CD4-positive, CD25-positive, alpha-beta regulatory T cell (primary cell): ENCODE measurements at places on chromosomes 16 and 17.

DNA sequence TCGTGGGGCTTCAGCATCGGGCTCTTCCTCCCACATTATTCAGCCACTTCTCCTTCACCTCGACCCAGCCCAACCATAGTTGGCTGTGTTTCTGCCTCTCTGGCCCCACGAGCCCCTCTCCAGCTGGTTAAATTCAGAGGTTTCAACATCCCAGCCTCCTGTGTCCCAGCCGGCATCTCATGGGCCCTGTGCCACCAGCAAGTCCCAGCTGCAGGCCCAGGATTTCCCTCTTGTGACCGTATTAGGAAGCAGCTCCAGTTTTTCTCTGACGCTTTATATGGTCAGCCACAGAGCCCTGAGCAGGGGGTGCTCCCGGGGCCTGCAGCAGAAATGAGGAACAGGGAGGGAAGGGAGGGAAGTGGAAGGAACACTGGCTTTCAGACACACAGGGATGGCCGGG is 27.4 kb downstream of the MYH11 start:
- no peaks in the 10 kb centered on the region for H3K36me3 ChIP-seq
- H3K4me3 ChIP-seq = no peak overlapping the region
- no peak for DNase-seq
- no peaks in the 10 kb centered on the region for H3K27me3 ChIP-seq

GRCh38 chr17:21291862-21292261 is 7.4 kb downstream of the MAP2K3 start:
- no peak overlapping the region for H3K27ac ChIP-seq
- peaks cover 13% of the 10 kb centered on the region for H3K36me3 ChIP-seq
- no peak for DNase-seq
- no peaks in the 10 kb centered on the region for H3K27me3 ChIP-seq
- H3K4me3 ChIP-seq = no peak overlapping the region

GRCh38 chr16:12614662-12615278 is 188.9 kb downstream of the CPPED1 start:
- no peaks in the 10 kb centered on the region for H3K4me1 ChIP-seq
- no peaks in the 10 kb centered on the region for H3K36me3 ChIP-seq
- no peaks in the 10 kb centered on the region for H3K27me3 ChIP-seq

DNA sequence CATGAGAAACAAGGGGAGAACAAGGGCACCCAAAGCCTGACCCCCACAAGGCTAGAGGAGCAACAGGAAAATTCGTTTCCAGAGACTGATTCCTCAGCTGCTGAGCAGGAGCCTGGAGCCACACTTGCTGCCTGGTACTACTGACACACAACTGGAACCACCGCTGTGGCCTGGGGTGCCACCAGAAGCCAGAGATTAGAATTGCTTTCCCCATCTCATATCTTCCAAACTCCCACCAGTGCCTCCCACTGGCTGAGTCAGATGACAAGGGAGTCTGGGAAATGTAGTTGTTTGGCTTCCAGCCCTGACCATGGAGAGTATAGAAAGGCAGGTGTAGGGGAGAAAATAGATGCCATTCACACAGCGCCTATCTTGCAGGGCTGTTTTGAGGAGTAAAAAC is 4.1 kb upstream of the TMEM11 start:
- H3K4me3 ChIP-seq = no peak overlapping the region
- no peak for DNase-seq
- no peak overlapping the region for H3K27ac ChIP-seq
- H3K4me1 ChIP-seq = peaks cover 14% of the 10 kb centered on the region
- no peaks in the 10 kb centered on the region for H3K27me3 ChIP-seq

DNA sequence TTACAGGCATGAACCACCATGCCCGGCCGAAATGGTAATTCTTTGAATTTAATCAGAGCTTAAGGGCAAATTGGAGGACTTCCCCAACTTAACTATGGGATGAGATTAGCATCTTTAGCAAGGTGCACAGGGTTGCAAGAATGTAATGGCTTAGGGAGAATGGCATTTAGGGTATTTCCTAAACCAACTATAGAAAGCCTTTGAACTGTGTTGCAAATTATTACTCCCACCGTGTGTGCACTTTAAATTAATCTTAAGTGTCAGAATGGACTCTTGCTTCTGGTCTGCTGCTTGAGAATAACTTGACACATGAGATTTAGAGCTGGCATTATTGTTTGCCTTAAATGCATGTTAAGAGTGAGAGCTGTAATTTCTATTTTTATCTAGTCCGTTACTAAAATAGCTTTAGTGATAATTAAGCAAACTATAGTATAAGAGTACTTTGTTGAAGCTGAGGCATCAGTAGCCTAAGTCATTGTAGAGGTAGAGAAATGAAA is 59.8 kb downstream of the TUBD1 start:
- no peaks in the 10 kb centered on the region for H3K27me3 ChIP-seq
- peak overlapping the region; percentile 30 for H3K4me3 ChIP-seq
- peak overlapping the region; percentile 67 for H3K27ac ChIP-seq
- DNase-seq = no peak

DNA sequence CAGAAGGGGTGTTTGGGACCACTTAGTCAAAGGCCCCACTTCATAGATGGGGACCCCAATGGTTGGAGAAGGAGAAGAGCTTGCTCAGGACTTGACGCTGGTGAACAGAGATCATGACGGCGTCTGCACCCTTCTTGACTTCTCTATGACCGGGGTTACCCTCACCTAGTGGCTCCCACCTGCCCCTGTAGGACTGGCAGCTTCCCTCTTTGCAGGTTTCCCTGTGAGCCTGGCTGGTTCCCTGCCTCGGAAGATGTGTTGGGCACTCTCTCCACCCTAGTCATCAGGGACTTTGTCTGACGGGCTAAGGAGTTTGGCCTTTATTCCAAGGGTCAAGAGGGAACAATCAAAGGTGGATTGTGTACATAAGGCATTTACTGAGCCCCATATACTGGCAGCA is 22.7 kb downstream of the TBX4 start:
- no peak overlapping the region for H3K27ac ChIP-seq
- H3K4me3 ChIP-seq = no peak overlapping the region
- no peaks in the 10 kb centered on the region for H3K4me1 ChIP-seq
- no peaks in the 10 kb centered on the region for H3K36me3 ChIP-seq

DNA sequence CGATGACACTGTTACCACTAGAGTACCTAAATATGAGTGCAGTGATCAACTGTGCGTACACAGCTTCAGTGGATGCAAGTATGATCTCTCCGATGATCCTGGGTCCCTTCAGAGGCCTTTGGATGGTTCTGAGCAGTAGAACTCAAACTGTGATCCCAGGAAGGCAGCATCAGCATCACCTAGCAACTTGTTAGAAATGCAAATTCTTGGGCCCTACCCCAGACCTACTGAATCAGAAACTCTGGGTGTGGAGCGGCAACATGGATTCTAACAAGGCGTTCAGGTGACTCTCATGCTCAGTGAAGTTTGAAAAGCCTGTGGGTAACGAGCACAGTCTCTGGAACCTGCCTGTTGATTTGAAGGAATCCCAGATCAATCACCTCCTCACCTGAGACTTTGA is 25.4 kb downstream of the TOX3 start:
- no peak for DNase-seq
- H3K27me3 ChIP-seq = no peaks in the 10 kb centered on the region
- no peak overlapping the region for H3K4me3 ChIP-seq
- no peak overlapping the region for H3K27ac ChIP-seq

GRCh38 chr16:57723170-57723569 is 12.4 kb upstream of the KATNB1 start:
- no peak overlapping the region for H3K27ac ChIP-seq
- no peaks in the 10 kb centered on the region for H3K4me1 ChIP-seq
- H3K27me3 ChIP-seq = no peaks in the 10 kb centered on the region
- no peak for DNase-seq
- H3K4me3 ChIP-seq = no peak overlapping the region

DNA sequence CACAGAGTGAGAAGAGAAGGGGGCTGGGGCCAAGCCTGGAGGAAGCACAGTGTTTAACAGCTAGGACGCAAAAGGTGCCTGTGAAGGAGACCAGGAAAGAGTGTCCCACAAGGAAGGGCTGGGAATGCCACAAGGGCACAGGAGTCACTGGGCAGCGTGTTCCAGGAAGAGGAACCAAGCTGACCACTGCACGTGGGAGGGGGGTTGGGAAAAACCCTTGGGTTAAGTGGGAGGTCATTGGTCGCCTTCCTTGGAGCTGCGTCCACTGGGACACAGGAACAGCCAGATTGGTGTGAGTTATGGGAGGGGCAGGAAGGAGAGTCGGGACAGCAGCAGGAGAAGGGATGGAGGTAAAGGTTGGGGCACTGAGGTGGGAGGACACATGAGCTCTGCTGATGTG is 12.9 kb downstream of the TTYH2 start:
- H3K27me3 ChIP-seq = no peaks in the 10 kb centered on the region
- H3K4me1 ChIP-seq = no peaks in the 10 kb centered on the region
- H3K4me3 ChIP-seq = no peak overlapping the region
- H3K36me3 ChIP-seq = peaks cover 53% of the 10 kb centered on the region
- DNase-seq = no peak

DNA sequence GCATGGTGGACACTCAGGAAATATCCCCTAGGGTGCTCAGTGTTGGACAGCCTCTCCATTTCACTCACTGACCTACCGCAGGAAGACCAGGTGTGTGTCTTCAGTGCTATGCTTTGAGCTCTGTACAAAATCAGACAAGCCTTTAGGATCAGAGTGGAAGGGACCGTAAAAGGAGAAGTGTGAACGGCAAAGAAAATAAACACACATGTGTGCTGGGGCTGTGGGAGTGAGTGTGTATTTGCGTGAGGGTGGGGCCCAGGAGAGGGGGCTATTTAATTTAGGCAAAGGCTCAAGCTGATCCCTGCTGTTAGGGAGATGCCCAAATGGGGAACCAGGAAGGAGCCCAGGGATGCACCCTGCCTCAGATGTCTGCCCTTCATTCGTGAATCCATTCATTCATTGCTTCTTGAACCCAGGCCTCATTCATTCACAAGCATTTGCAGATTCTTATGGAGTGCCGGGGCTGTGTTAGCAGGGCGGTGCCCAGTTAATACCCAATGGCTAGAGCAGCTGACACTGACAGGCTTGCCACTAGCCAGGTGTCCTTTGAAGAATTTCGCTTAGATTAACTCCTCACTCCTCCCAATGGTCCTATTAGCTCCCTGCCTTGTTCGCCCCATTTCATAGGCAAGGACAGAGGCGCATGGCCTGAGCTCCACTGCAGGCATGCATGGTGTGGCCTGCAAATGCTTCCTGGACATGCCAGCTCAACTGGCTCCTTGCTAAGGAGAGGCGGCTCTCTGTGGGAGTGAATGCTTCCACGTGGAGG is 296.7 kb upstream of the FOXF1 start:
- no peaks in the 10 kb centered on the region for H3K36me3 ChIP-seq
- no peak overlapping the region for H3K4me3 ChIP-seq
- no peaks in the 10 kb centered on the region for H3K4me1 ChIP-seq
- H3K27me3 ChIP-seq = no peaks in the 10 kb centered on the region

DNA sequence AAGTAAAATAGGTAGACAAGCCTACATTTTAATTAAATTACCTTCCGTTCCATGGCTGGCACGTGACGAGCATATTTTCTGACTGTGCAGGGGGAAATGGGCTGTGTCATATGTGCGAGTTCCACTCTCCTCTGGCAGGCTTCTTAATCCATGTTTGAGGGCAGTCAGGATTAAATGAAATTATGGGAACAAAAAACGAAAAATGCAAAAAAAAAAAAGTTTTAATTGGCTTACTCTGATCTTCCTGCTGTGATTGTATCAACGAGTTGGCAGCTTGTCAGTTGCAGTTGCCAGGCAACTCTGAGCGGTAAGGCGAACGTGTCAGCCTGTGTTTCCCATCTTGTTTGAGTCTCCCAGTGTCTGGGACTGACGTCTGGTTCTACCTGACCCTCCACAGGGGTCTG is 302.9 kb upstream of the XYLT1 start:
- no peaks in the 10 kb centered on the region for H3K36me3 ChIP-seq
- H3K4me3 ChIP-seq = no peak overlapping the region
- no peak overlapping the region for H3K27ac ChIP-seq
- no peaks in the 10 kb centered on the region for H3K27me3 ChIP-seq
